ENCODE measurements at places on chromosomes 2 and 18. TPM values are rescaled to one million over a fixed set of nuclear protein-coding genes. Genes with fewer than 3 reads are reported as not detected.

GRCh38 chr2:16284941-16285625, 344.7 kb downstream of the MYCN start:
- DNase-seq, result no peak
- H3K4me1 ChIP-seq, result no peaks in the 10 kb centered on the region
- no peak overlapping the region for H3K4me3 ChIP-seq
- H3K27ac ChIP-seq, result no peak overlapping the region

NYAP2 gene
- not detected for total RNA-seq

- H3K4me3 ChIP-seq, result no peak overlapping the region
- H3K4me1 ChIP-seq, result peaks cover 11% of the 10 kb centered on the region
- H3K36me3 ChIP-seq, result peaks cover 1% of the 10 kb centered on the region
- H3K27ac ChIP-seq, result no peak overlapping the region
- H3K27me3 ChIP-seq, result peaks cover 51% of the 10 kb centered on the region
Measured at GRCh38 chr2:5697562-5697961, 5.4 kb downstream of the SOX11 start.

GRCh38 chr2:217108086-217108485, 248.2 kb upstream of the TNP1 start:
- H3K4me3 ChIP-seq, result no peak overlapping the region
- H3K36me3 ChIP-seq, result no peaks in the 10 kb centered on the region
- H3K27me3 ChIP-seq, result peaks cover 2% of the 10 kb centered on the region
- H3K27ac ChIP-seq, result no peak overlapping the region
- no peak for DNase-seq
- peaks cover 9% of the 10 kb centered on the region for H3K4me1 ChIP-seq

GRCh38 chr2:180873219-180873618, 107.2 kb upstream of the UBE2E3 start:
- DNase-seq, result no peak
- H3K36me3 ChIP-seq, result no peaks in the 10 kb centered on the region
- no peak overlapping the region for H3K4me3 ChIP-seq
- H3K27ac ChIP-seq, result no peak overlapping the region

B3GNT2 gene
- total RNA-seq, result 28.6 TPM

- no peaks in the 10 kb centered on the region for H3K36me3 ChIP-seq
- no peak for DNase-seq
- peaks cover 5% of the 10 kb centered on the region for H3K27me3 ChIP-seq
Measured at GRCh38 chr2:232400256-232401015, 6.2 kb upstream of the ALPG start.

TNS1 gene
- total RNA-seq, result 0.88 TPM

GRCh38 chr2:118049140-118049815, 35.4 kb upstream of the CCDC93 start:
- H3K36me3 ChIP-seq, result no peaks in the 10 kb centered on the region
- H3K27ac ChIP-seq, result no peak overlapping the region
- peaks cover 34% of the 10 kb centered on the region for H3K27me3 ChIP-seq

SPDYA gene
- total RNA-seq, result 0.93 TPM

DNA sequence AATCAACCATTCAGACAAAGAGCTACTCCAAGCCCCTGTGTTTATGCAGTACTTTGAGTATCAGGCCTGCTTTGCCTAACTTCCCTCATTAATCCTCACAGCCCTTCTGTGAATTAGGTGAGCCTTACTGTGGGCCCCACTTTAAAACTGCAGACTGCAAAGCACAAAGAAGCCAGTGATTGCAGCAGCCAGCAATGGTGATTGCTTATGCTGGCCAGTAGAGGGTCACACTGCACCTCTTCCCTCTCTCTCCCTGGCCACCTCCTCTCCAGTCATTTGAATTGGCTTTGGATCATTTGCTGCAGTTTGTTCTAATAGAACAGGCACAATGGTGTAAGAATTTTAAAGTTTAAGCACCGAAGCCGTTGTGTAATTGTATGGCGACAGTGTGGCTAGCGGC, 229.9 kb downstream of the AGPS start:
- no peak overlapping the region for H3K4me3 ChIP-seq
- DNase-seq, result no peak
- peaks cover 5% of the 10 kb centered on the region for H3K27me3 ChIP-seq

DNA sequence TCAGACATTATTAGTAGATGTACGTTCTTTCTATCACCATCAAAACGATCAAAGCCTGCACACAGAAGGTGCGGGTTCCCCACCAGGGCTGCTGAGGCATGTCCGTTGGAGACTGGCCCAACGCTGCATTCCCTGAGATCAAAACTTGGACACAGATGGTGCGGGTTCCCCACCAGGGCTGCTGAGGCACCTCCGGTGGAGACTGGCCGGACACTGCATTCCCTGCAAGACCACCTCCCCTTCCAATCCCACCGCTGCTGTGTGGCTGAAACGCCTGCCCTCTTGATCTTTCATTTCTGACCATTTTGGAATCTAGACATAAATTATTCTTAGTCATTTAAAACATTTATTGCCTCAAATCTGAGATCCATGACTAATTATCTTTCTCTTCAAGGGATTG, 254.2 kb upstream of the SALL3 start:
- H3K27ac ChIP-seq, result no peak overlapping the region
- DNase-seq, result no peak
- H3K4me1 ChIP-seq, result no peaks in the 10 kb centered on the region
- peaks cover 11% of the 10 kb centered on the region for H3K27me3 ChIP-seq

DNA sequence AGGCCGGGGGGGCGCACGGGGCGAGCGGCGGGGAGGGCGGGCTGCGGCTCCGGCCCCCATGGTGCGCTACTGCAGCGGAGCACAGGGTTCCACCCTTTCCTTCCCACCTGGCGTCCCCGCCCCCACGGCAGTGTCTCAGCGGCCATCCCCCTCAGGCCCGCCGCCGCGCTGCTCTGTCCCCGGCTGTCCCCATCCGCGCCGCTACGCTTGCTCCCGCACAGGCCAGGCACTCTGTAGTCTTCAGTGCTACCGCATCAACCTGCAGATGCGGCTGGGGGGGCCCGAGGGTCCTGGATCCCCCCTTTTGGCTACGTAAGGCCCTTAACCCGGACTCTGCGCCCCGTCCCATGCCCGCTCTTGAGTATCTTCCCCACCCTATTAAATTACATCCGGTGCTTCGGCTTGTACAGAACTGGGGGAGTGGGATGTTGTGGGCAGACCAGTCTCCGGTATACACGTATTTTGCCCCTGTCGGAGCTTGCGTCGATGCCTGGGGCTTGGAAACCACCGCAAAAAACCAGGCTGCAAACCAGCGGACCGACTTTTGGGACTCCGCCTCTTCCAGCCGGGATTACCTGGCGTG, 598 bp upstream of the WBP1 start:
- peaks cover 28% of the 10 kb centered on the region for H3K36me3 ChIP-seq
- H3K27me3 ChIP-seq, result no peaks in the 10 kb centered on the region
- H3K27ac ChIP-seq, result peak overlapping the region; percentile 99
- H3K4me3 ChIP-seq, result peak overlapping the region; percentile 90
- DNase-seq, result peak; percentile 91

SLC38A11 gene
- total RNA-seq, result not detected

OTOF gene
- 1.9 TPM for total RNA-seq

DNA sequence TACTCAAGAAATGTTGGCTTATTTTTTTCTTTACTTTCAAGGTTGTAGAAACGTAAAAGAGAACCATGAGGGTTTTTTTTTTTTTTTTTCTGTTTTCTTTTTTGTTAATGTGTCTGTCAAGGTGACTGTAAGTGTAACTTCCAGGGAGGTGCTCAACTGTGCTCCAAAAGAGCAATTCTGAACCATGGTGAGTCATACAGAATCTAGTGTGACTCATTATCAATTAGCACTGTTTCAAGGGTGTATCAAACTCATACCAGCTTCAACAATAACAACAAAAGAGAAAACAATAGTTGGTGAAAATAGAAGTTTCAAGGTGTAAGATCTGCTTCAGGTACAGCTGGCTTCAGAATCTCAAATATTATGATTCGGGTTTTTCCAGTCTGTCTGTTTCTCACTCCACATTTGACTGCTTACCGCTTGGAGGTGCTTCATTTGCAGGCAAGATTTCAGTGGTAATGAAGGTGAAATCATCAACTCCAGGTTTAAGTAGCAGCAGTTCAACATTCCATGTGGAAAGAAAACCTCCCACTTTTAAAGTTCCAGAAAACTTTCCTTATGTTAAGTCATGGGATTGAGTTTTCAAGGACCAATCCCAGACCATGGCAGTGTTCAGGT, 850.6 kb downstream of the CNTNAP5 start:
- H3K4me3 ChIP-seq, result no peak overlapping the region
- no peaks in the 10 kb centered on the region for H3K4me1 ChIP-seq
- no peaks in the 10 kb centered on the region for H3K27me3 ChIP-seq
- H3K27ac ChIP-seq, result no peak overlapping the region

DNA sequence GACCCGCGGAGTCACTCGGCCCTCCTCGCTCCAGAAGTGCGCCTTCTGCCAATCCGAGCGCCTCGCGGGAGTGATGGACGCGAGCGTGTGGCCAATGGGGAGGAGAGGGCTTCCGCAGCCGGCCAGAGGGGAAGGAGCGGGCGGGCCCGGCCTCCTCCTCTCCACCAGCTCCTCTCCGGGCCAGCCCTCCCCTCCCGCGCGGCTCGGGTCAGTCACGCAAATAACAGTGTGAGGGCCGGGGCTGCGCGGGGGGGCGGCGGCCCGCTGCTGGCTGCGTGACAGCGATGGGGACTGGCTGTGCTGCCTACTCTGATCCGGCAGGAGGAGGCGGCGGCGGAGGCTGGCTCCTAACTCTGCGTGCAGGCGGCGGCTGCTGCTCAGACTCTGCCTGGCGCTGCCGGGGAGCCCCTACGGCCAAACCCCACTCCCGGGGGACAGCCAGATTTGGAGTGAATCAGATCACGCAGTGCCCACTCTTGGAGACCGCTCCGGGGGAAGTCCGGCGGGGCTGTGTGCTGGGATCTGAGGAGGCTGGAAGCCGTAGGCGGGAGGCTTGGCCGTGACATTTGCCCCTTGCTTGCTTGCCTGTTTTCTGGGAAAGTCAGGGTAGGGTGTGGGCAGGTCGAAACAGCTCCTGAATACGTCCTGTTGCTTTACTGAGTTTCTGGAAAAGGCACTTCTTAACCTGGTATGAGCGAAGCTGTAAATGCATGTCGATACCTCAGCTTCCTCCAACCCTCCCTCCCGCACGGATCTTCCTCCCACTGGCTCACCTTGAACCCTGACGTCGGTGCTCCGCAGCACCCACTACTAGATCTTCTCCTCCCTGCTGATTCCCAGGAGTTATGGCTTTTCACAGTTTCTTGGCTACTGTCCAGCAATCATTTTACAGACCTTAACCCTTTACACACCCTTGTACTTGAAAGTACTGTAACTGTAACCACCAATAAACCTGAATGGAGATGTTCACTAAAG, 97.9 kb upstream of the SERTAD2 start:
- H3K4me1 ChIP-seq, result peaks cover 23% of the 10 kb centered on the region
- H3K36me3 ChIP-seq, result no peaks in the 10 kb centered on the region
- peak overlapping the region; percentile 92 for H3K4me3 ChIP-seq
- H3K27ac ChIP-seq, result peak overlapping the region; percentile 92
- no peaks in the 10 kb centered on the region for H3K27me3 ChIP-seq

IL1F10 gene
- not detected for total RNA-seq

DNA sequence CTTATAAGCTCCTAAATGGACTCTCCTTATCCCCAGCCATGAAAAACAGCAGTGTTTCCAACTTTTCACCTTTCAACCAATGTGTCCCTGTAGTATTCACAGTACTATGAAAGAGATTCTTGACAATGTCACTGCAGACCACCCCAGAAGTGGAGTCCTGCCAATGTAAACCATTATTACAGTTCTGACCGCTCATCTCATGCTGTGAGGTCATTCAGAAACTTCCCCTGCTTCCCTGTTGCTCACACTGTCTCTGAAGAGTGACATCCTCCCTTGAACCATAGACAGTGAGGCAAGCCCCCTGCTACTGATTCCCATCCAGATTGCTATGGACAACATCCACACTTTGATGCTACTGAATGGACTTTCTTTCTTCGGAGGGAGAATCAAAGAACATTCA, 1523.7 kb upstream of the ACVR2A start:
- no peak overlapping the region for H3K4me3 ChIP-seq
- no peaks in the 10 kb centered on the region for H3K4me1 ChIP-seq
- no peaks in the 10 kb centered on the region for H3K36me3 ChIP-seq
- no peak overlapping the region for H3K27ac ChIP-seq

Measured in activated CD4-positive, alpha-beta T cell treated with anti-CD3 and anti-CD28 coated beads for 36 hours (primary cell).